ENCODE measurements at places on chromosomes 13 and 19. TPM values are rescaled to one million over a fixed set of nuclear protein-coding genes. Genes with fewer than 3 reads are reported as not detected.

GRCh38 chr19:10503002-10503789, at the start of gene KEAP1:
Gene KEAP1 (minus strand): TSS chr19:10503356. CDS start chr19:10500033, 3,323 bp downstream.
- peak within 1 kb of the TSS; percentile 63 for H3K27ac ChIP-seq
- no peaks in the 10 kb centered on the region for H3K36me3 ChIP-seq
- peak within 1 kb of the TSS; percentile 87 for H3K4me3 ChIP-seq
- H3K27me3 ChIP-seq: no peaks in the 10 kb centered on the region
- H3K4me1 ChIP-seq: peaks cover 6% of the 10 kb centered on the region

- H3K27me3 ChIP-seq: no peaks in the 10 kb centered on the region
- no peaks in the 10 kb centered on the region for H3K36me3 ChIP-seq
- H3K4me1 ChIP-seq: peaks cover 51% of the 10 kb centered on the region
- H3K4me3 ChIP-seq: no peak overlapping the region
- H3K27ac ChIP-seq: peak overlapping the region; percentile 69
Measured at GRCh38 chr19:40687525-40688016, 2.9 kb downstream of the NUMBL start.

DNA sequence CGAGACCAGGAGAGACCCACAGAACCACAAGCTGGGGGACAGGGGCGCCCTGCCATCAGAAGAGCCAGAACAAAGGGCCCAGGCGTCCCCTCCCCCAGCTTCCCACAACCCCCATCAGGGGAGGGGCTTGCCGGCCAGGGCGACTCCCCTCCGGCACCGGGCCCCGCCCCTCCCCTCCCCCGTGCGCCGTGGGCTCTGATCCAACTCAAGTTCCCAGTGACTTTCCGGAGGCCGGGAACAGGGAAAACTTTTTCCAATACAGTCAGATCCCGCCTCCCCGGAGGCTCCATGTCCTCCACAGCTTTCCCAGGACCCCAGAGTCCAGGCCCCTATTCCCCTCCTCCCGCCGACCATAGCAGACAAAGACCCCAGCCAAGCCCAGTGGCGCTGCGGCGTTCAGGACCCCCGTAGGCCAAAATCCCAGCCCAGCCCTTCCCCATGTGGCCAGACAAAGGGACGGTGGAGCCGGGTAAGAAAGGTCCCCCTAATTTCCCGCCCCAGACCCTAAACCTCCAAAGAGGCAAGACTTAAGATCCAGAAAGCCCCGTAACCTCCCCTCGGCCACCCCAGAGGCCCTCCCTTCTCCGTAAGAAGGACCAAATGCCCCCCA, 673 bp downstream of the TEAD2 start:
- no peaks in the 10 kb centered on the region for H3K27me3 ChIP-seq
- H3K36me3 ChIP-seq: no peaks in the 10 kb centered on the region
- peak; percentile 67 for DNase-seq
- peaks cover 70% of the 10 kb centered on the region for H3K4me1 ChIP-seq

The BCL3 gene
- polyA plus RNA-seq: 124 TPM

DNA sequence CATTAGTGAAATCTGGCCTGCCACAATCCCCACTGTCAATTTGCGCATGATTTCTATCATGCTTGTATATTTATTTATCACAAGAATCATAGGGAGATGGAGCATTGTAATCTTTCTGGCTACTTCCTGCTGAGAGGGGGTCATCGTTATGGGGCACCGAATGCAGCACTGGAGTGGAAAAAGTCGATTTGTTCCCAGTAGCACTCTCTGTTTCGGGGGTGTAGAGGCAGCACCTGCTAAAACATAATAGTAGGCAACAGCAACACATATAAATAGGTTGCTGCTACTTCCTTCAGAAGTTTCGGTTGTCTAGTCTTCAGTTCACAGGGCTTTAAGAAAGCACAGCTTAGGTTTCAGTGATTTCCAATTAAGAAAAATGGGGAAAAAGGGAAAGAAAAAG, 23.4 kb upstream of the CEACAM21 start:
- H3K27ac ChIP-seq: peak overlapping the region; percentile 82
- H3K27me3 ChIP-seq: no peaks in the 10 kb centered on the region

DNA sequence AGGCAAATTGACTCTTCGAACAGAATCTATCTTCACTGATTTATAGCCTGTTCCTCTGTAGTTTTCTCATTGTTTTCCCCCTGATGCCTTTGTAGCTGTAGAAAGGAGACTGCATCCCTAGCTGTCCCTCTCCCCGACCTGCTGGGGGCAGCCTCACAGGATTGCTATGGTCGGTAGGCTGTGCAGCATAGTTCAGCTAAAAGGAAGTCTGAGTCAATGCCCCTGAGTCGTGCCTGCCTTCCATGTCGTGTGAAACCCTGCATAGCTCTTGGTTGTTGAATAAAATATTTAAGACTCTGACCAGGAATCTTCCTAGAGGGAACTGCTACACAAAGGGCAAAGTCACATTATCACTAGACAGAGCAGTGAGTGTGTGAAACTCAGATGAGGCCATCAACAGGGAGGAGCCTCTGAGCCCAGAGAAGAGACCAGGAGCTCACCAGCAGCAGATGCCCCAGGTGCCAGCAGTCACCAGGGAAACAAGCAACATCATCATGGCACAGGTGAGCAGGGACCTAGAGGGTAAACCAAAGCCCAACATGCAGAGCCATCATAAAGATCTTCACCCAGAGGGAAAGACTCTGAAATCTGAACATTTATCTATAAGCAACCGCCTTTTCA, 108.4 kb upstream of the NBEA start:
- no peaks in the 10 kb centered on the region for H3K4me1 ChIP-seq
- no peak for DNase-seq
- H3K27me3 ChIP-seq: no peaks in the 10 kb centered on the region
- H3K27ac ChIP-seq: no peak overlapping the region

DNA sequence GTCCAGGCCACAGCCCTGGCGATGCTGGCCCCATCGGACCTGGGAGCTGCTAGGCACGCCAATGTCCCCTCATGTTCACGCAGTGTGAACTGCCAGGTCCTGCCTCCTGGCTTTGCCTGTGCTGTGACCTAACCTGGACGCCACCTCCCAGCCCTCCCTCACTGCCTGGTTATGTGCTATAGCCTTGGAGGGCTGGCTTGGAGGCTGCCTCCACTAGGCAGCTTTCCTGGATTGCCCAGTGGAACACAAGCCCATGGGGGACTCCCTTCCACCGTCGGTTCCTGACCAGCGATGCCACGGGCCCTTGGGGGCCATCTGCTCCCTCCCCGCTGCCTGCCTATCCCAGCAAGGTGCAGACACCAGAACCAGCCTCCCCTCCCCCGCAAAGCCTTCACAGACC, 15.2 kb upstream of the UQCR11 start:
- peaks cover 42% of the 10 kb centered on the region for H3K4me1 ChIP-seq
- no peak overlapping the region for H3K27ac ChIP-seq
- DNase-seq: no peak
- H3K4me3 ChIP-seq: no peak overlapping the region
- H3K27me3 ChIP-seq: no peaks in the 10 kb centered on the region
